ENCODE measurements at places on chromosomes 3 and 15.

DNA sequence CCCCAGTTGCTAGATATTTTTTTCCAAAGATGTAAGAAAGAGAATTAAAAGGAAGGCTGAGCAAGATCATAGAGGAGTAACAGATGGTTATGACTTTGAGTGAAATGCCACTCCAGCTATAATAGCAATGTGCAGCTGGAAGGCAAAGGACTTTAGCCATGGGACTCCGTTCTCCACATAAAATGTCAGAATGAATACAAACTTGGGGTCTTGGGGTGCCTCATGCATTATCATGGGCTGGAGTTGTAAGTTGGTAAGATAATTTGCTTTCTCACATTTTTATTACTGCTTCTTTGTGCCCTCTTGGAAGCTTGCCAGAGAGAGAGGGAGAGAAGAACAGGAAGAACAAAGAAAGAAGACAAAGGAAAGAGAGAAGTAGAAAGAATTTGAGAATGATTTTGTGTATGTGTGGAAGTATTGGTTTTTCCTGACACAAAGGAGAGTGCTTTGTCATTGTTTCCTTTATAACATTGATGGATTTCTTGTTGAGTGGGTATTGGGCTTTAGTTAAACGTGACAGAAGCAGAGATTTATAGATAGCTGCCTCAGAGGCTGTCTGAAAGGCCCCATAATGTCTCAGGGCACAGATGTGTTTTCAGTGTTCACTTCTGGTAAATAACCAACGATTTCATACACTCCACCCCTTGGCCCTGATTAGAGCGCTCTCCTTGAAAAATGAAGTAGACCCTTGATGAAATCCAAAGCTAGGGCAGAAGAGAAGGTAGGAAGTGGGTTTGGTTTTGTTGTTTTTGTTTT is 715.3 kb downstream of the NR2F2 start:
- no peak for DNase-seq

GRCh38 chr3:76099956-76100355 is 314.6 kb upstream of the ZNF717 start:
- no peak for DNase-seq

GRCh38 chr3:13500133-13500885 is 20.2 kb downstream of the HDAC11 start:
- DNase-seq: no peak

DNA sequence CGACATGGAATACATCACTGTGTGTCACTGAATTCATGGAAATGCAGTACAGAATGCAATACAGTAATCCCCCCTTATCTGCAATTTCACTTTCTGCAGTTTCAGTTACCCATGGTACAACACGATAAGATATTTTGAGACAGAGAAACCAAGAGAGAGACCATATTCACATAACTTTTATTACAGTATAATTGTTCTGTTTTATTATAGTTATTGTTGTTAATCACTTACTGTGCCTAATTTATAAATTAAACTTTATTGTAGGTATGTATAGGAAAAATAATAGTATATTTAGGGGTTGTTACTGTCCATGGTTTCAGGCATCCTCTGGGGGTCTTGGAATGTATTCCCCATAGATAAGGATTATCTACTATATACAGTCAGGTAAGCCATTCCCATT is 61.8 kb downstream of the MBNL1 start:
- no peak for DNase-seq

GRCh38 chr3:14208168-14208567 is 29.6 kb downstream of the LSM3 start:
- DNase-seq: no peak

GRCh38 chr3:69288161-69288895 is 97.6 kb downstream of the FRMD4B start:
- DNase-seq: peak; percentile 24

Measured in activated naive CD8-positive, alpha-beta T cell treated with anti-CD3 and anti-CD28 coated beads for 36 hours (primary cell).